ENCODE measurements at places on chromosomes 13 and 19.

DNA sequence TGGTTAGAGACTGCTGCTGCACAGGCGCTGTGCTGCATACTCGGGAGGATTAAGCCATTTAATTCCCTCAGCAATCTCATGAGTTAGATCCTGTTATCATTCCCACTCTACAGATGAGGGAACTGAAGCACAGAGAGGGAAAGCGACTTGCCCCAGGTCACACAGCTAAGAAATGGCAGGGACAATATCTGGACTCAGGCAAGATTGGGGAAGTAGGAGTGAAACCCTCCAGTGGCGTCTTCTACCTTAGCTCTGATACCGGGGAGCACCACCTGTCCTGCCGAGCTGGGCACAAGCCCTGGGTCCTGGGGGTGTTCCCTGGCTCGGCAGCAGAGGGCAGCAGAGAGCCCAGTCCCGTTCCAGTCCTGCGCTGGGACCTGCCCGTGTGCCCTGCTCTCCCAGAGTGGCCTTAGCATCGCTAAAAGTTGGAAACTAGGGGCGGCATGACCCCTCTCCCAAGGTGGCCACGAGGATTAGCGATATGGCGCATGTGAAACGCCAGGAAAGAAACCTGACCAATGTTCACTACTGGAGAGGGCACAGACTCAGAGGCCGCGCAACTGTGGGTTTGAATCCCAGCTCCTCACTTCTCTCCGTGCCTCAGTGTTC is 20.5 kb downstream of the CYTH2 start:
- no peak for DNase-seq

- DNase-seq: no peak
Measured at GRCh38 chr13:44853641-44854040, 135.6 kb downstream of the NUFIP1 start.

DNA sequence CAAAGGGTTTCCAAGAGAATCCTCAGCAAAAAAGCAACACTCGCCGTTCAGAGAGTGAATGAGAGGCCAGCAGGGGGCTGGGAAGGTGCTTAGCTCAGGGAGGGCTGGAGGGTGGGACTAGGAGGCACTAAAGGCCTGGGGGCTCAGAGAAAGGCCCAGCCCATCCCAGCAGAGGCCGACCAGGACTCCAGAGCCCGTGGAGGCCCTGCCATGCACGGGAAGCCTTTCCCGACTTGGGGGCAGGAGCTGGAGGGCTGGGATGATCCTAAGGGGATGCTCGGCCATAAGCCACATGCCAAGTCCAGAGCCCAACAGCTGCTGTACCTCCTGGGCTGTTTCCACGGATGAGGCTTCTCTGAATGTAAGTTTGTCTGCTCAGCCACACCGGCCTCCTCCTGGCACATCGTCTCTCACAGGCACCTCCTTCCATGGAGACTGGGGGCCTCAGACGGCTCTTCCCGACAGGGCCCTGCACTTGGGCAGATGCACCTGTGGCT is 19.5 kb downstream of the RASA3 start:
- DNase-seq: no peak

DNA sequence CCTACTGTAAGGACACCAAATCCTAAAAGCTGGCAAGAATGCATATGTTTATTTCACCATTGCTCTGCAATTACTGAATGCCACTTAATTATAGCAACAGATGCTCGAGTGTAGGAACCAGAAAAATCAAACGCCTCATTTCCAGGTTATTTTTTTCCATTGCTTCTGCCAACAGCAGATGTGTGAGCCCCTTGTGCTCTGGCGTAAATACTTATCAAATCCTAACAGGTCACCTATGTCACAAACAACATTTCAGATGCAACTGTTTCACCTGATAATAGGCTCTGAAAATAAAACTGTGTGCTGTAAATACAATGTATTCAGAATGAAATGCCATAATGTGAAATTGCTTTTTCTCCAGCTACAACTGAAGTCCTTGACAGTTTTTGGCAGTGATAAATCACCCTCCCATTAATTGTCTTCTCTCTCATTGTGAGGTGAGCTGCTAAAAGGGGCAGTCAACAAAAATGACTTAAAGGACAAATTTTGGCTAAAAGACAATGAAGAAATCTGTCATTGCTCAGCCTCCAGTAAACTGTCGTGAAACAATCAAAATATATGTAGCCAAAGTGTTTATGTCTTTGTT is 344.0 kb downstream of the DACH1 start:
- no peak for DNase-seq

DNA sequence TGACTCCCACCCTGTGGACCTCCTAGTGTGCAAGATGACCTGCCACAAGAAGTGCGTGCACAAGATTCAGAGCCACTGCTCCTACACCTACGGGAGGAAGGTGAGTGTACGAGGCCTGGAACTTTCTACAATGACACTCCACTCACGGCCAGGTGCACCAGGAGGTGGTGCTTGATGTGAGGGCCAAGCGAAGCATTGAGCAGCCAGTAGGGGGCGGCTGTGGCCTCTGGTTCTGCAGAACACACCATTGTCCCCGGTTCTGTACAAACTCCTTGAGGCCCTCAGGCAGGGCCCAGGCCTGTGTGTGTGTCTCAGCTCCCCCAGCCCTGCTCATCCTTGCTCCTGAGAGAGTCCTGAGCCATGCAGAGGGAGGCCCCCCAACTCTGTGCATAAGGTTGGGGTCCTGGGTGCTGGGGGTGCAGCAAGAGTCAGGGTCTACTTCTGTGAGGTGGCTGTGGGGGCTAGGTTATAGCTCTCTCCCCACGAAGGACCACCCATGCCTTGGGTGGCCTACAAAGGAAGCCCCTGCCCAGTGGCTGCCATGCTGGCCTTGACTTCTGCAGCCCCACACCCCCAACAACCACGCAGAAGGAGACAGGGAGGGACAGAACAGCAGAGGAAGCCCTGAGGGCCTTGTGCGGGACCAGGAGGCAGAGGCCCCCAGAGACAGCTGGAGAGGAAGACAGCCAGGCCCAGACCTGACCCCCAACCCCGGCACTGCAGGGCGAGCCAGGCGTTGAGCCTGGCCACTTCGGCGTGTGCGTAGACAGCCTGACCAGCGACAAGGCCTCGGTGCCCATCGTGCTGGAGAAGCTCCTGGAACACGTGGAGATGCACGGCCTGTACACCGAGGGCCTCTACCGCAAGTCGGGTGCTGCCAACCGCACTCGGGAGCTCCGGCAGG is 9.7 kb upstream of the USE1 start:
- DNase-seq: no peak

Measured in HFF-Myc (cell line).